ENCODE measurements at places on chromosomes 2 and 18. TPM values are rescaled to one million over a fixed set of nuclear protein-coding genes. Genes with fewer than 3 reads are reported as not detected.

DNA sequence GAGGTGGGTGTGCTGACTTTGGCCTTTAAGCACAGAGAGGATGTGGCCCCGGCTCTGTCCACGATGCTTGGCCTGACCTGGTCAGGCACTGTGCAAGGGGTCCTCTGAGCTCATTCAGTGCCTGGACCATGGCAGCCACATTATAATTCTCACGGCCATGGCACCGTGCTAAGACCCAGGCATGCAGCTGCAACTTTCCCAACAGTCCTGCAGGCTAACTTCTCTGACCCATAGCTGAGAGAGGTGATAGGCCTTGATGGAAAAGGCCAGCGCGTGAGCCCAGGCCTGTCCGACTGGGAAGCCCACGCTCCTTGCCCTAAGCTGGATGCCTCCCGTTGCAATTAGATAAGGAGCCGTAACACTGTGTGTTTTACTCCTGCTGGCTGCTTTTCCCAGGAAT, 99.9 kb downstream of the TFCP2L1 start:
- H3K27me3 ChIP-seq, result no peaks in the 10 kb centered on the region
- DNase-seq, result no peak
- no peaks in the 10 kb centered on the region for H3K36me3 ChIP-seq
- no peak overlapping the region for H3K4me3 ChIP-seq

The SIX3 gene
- total RNA-seq, result not detected

DNA sequence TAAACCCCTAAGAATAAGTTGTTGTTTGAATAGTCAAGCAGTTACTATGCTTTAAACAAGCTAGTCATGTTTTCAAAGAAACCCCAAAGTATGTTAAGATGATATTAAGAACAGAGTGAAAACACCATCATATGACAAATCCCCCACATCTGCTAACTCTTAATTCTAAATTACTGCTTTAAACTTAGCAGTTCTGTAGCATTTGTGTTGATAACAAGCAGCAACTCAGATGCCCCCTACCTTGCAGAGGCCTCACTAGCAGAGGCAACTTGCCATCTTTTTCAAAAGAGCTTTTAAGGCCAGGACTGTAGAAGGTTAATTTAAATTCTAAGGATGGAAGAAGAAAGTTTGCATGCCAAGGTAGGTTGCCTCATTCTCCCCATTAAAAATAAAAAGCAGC, 376.2 kb downstream of the SETBP1 start:
- no peak overlapping the region for H3K27ac ChIP-seq
- no peak overlapping the region for H3K4me3 ChIP-seq
- H3K36me3 ChIP-seq, result no peaks in the 10 kb centered on the region
- DNase-seq, result no peak
- H3K4me1 ChIP-seq, result no peaks in the 10 kb centered on the region

GRCh38 chr2:177433402-177433801, 40.8 kb downstream of the AGPS start:
- no peaks in the 10 kb centered on the region for H3K27me3 ChIP-seq
- no peak for DNase-seq
- H3K27ac ChIP-seq, result no peak overlapping the region
- no peaks in the 10 kb centered on the region for H3K4me1 ChIP-seq

DNA sequence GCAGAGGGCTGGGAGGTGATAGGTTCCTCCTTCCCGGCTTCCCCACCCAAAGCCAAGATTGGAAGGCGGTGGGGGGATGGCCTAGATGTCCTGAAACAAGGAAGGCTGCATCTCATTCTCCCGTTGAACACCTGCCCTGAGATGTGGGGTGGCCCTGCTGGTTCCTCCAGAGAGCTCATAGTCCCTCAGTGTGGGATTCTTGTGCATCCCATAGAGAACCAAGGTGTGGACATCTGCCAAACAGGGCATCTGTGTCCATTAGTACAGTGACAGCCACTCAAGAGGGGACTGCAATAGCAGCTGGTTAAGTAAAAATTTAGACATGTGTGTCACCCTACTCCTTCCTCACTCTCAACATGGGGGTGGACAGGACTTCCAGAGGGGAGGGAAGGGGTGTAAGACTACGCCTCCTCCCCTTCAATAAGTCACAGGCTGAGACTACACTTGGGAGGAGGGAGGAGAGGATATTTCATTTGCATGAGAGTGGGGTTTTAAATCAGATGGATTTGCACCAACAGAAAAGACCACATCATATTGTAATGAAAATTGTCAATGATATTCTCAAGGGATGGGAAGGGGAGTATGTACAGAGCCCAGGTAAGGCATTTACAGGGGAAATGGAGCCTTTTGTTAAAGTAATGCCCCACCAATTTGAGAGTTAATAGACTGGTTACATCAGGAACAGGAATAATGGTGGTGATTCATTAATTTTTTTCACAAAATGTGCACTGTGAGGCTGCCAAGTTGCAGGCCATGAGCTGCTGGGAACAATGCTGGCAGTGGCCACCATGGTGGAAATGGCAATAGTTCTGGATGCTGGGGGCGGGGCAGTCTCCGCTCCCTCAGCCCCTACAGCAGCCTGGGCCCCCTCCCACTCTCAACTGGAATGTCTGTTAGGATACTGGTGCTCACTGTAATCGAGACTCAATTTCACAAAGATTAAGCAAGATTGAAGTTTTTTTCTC, 80.6 kb downstream of the TEX51 start:
- H3K4me3 ChIP-seq, result no peak overlapping the region
- no peaks in the 10 kb centered on the region for H3K27me3 ChIP-seq
- H3K36me3 ChIP-seq, result no peaks in the 10 kb centered on the region
- no peak for DNase-seq
- H3K27ac ChIP-seq, result no peak overlapping the region
- H3K4me1 ChIP-seq, result no peaks in the 10 kb centered on the region

- peaks cover 7% of the 10 kb centered on the region for H3K4me1 ChIP-seq
- H3K27me3 ChIP-seq, result peaks cover 7% of the 10 kb centered on the region
- no peak overlapping the region for H3K27ac ChIP-seq
- DNase-seq, result no peak
- no peak overlapping the region for H3K4me3 ChIP-seq
- H3K36me3 ChIP-seq, result no peaks in the 10 kb centered on the region
These were observed 6.8 kb upstream of the CYP26B1 start for GRCh38 chr2:72154386-72154975.

- peak overlapping the region; percentile 98 for H3K27ac ChIP-seq
- H3K4me1 ChIP-seq, result no peaks in the 10 kb centered on the region
- no peaks in the 10 kb centered on the region for H3K36me3 ChIP-seq
- no peaks in the 10 kb centered on the region for H3K27me3 ChIP-seq
These were observed 856 bp downstream of the TIA1 start for GRCh38 chr2:70247364-70248180.

DNA sequence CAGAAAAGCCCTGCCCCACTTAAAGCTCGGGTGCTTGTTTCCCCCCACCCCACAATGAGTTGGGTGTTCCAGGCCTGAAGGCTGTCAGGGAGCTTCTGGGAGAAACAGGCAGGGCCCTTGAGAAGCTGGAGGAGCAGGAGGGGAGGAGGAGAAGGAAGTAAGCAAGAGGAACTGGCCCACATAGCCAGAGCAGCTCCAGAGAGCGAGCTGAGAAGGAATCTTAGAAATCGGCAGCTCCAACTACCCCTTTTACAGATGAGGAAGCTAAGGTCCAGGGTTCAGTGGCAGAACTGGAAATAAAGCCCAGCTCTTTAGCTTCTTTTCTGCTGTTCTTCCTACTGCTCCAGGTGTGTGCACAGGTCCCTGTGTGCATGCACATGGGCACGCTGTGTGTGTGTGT, 12.7 kb upstream of the KCNK3 start:
- no peak overlapping the region for H3K27ac ChIP-seq
- H3K27me3 ChIP-seq, result no peaks in the 10 kb centered on the region
- H3K4me1 ChIP-seq, result no peaks in the 10 kb centered on the region
- no peaks in the 10 kb centered on the region for H3K36me3 ChIP-seq

The VWA3B gene
- total RNA-seq, result 3.2 TPM

All from colonic mucosa (tissue), 4 donors.